CD4-positive, alpha-beta T cell treated with Interleukin-21 for 1 hour (primary cell): ENCODE measurements at places on chromosomes 6 and 20.

DNA sequence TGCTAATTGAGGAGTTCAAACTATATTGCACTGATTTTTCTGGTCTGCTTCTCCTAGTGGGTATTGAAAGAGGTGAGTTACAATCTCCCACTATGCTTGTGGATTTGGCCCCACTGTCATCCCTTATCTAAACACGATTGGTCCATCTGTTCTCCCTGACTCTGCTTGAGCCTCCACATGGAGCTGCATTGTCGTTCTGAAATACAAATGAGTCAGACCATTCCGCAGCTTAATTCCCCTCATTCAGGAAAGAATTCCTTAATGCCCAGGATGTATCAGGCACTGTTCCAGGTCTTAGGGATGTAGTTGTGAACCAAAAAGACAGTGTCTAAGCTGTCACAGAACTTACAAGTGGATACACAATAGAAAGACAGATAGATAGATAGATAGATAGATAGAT, 461.9 kb downstream of the QKI start:
- DNase-seq, result no peak

DNA sequence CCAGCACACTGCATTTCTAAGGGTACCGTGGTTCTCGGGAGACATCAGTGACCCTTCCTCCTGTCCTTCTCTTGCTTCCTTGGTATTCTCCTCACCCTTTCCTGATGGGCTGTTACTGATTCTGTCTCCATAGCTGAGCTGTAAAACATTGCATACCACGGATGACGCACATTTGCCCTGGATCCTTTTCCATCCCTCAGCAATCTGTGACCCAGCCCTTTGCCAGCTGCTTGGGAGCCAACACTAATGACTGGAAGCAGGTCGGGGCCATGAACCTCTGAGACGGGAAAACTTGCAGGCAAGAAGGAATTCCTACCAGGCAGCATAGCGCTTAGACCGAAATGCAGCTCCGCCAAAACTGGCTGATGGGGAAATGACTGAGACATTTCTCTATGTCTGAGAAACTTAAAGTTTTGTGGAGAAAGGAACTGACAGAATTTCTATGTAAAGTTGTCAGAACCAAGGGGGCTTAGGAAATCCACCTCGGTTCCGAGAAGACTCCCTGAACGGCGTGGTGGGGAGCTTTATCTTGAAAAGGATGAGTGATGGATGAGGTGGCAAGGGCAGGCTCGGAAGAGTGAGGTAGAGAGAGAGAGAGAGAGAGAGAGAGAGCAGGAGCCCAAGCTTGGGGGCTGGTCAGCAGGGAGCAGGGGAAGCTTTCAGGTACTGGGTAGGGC, 19.2 kb downstream of the TUBB2B start:
- no peak for DNase-seq

DNA sequence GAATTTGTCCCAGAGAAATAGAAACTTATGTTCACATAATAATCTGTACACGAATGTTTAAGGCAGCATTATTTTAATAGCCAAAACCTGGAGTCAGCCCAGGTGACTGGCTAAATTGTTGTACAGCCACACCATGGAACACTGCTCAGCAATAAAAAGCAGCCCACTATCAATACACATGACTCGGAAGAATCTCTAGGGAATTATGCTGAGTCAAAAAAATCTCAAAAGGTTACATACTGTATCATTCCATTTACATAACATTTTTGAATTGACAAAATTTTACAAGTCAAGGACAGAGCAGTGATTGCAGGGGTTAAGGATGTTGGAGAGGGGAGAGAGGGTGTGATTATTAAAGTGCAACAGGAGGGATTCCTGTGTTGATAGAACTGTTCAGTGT, 163.4 kb downstream of the UBE3D start:
- no peak for DNase-seq

DNA sequence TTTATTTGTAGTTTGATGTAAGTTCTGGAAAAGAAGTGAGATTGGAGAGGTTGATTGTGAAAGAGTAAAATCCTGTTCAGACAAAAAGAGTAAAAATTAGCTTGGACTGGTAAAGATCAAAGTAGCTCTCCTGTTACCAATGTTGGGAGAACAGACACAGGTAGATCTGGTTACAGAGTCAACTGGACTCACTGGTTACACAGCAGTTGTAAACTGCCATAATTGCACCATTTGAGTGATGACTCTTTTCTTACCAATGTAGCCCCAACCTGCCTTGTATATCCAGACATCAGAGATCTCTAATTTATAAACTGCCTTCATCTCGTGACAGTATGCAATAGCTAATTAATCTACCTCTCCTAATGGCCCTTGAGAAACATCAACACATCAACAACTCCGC, 165.6 kb upstream of the PRSS16 start:
- DNase-seq, result no peak

GRCh38 chr6:10315034-10315433, 99.8 kb downstream of the TFAP2A start:
- no peak for DNase-seq

DNA sequence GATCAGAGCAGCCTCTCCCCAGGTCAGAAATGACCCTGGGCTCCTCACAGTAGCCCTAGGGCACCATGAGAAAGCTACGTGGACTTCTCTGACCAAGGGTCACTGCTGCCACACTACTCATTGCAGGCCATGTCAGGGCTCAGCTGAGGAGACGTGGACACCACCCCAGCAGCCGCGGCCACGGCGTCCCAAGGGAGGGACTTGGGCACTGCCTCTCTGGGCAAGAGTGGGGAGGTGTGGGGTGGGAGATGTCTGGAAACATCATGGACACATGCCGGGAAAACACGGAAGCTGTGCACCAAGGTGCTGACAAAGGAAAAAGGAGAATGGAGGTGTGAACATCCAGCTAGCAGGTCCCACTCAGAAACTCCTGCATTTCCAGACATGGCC, 9.0 kb downstream of the GMEB2 start:
- DNase-seq, result no peak

DNA sequence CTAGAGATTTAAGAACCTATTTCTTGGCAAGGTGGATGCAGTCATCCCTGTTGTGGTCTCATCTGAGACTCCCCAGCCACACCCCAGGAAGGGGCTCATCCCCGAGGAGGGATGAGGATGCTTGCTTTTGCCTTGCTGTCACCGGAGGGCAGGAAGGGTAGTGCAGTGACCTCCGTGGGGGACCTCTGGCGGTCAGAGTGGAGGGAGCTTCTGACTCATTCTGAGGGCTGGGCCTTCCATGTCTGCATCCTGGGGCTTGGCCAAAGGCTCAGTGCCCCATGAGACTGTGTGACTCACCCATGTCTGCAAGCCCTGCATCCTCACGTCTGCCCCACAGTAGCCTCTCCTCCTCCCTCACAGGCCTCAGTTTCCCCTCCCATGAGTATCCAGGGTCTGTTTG, 38.7 kb downstream of the UQCC2 start:
- DNase-seq, result no peak

DNA sequence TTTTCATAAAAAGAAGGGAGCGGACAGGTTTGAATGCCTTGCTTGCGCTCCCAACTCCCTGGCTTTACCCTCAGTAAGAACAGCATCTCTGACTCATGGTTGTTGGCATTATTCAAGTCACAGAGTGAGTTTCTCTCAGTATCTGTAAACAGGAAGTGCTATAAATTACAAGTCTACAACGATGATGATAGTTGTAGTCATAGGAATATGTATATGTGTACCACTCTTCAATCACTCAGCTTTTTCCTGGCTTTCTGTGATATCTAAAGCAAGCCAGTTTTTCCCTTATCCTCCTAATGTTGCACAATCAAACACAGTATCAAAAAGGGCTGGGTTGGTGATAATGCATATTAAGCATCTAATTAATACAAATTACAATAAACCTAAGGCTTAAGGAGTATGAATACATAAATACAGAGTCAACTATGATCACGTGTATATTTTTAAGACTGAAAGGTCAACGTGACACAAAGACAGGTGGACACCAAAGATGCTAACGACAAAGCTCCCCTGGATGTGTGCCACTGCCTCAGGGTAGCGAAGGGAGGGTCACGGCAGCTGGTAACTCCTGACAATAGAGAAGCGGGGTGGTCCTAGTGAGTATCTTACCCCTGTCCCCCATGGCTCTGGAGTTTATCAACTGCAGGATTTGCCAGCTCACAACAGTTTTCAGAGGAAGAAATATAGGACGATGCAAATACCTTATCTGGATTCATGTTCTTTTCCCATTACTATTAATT, 202.8 kb downstream of the BTBD9 start:
- no peak for DNase-seq

GRCh38 chr6:5250911-5251310, 9.8 kb downstream of the LYRM4 start:
- DNase-seq, result no peak

- no peak for DNase-seq
These were observed 1.1 kb downstream of the OSBPL2 start for GRCh38 chr20:62239278-62239879.

GRCh38 chr20:34495307-34495706, 20.9 kb upstream of the DYNLRB1 start:
- DNase-seq, result no peak

- peak; percentile 9 for DNase-seq
These were observed 98.3 kb downstream of the CDH26 start for GRCh38 chr20:60056407-60057122.

- DNase-seq, result no peak
These were observed 287.7 kb downstream of the TAF4 start for GRCh38 chr20:61777773-61778494.

DNA sequence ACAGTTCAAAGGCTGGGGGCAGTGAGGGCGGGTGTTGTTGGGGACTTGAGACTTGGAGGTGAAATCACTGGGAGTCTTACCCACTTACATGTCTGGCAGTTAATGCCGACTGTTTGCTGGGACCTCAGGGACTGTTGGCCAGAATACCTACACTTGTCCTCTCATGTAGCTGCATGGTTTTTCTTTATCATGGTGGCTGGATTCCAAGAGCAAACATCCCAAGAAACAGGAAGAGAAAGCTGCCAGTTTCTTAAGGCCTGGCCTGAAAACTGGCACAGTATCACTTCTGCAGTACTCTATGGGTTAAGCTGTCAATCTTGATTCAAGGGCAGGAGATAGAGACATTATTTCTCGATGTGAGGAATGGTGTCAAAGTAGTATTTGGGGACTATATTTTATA, 19.8 kb upstream of the C6orf62 start:
- no peak for DNase-seq

DNA sequence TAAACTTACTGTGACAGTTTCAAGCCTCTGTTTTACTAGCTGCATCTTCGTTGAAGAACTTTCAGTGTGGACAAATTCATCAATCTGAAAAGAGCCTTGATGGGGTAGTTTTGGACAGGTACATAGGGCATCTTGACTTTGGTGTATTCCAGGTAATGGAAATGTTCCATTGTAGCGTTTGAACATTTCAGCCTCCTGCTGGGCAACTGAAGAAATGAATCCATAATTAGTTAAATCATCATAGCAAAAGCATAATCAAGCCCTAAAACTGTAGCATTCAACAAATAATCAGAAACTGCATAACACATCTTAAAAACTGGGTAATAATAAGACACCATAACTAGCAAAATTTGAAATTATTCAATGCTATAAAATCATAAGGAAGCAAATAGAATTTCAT, 86.2 kb downstream of the AHI1 start:
- DNase-seq, result no peak

DNA sequence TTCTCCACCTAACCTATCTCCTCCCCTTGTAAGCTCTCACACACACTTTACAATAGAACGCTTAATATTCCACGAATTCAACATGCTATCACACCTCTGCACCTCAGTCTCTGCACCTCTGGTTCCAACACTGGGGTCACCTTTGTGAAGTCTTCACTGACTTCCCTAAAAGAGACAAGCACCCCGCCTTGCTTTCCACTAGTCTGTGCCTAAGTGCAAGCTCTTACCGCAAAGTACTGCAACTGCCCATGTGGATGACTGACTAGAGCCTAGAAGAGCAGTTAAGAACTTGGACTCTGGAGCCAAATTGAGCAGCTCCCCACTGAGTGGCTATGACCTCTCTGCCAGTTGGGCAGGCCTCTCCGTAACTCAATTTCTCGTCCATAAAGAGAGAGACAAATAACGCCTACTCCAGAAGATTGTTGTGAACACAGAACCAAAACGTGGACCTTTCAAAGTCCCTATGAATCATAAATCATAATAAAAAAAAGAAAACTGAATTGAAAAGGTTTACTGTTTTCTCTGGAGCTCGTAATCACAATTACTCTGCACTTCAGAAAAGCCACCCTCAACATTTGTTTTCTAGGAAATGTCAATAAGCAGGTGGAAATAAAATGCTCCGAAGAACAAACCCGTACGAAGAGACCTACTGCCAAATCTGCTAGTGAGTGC, 1.2 kb downstream of the IFNGR1 start:
- DNase-seq, result peak; percentile 28

DNA sequence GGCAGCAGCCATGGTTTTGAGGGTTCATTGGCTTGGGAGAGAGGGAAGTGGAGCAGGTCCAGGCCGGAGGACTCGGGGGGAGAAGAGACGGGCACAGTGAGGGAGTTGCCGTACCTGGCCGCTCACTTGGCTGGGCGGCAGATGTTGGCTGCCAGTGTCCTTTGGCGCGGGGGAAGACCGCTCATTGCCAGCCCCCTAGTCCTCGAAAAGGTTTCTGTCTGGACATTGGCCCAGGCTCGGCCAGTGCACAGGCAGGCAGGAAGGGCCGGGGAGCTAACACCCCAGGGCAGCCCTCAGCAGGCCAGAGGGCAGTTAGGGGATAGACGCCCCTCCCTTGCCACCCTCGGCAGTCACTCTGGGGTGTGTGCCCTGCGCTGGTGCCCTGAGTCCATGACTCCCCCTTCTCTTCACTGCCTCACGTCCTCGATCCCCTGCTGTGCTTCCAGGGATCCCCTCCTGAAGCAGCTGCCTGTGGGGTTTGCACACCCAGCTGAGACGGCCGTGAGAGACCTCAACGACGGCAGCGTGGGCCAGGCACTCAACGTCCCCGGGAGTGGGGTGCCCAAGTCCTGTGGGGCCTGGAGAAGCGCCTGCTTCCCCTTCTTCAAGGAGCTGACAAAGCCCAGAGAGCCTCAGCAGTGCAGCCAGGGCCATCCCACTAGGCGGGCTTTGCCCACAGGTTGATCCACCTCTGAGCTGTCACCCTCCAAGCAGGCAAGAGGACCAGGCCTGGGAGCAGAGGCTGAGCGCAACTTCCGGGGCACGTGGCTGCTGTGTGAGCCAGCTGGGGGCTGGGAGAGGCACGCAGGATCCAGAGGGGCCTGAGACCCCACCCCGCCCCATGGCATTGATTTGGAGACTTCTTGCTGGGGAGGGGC, 20.4 kb downstream of the RBM38 start:
- no peak for DNase-seq

- DNase-seq, result no peak
These were observed 23.6 kb downstream of the FOXA2 start for GRCh38 chr20:22560817-22561216.

DNA sequence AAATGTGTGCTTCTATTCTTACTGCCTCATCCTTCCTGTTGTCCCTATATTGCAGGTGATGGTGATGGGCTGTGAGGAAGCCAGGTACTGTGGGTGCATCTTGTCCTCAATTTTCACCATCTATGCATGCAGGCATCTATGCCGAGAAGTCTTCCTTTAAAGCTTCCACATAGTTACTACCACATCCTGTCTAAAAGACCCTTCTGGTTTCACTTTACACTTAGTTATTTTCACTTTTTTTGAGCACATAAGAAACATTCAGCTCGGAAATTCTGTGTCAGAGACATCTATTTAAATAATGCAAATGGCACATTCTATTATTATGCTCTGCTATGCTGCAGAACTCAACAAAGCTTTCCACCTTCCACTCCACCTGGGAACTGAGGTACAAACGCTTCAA, 28.2 kb upstream of the FABP7 start:
- peak; percentile 8 for DNase-seq

- no peak for DNase-seq
These were observed 19.2 kb downstream of the BLTP3A start for GRCh38 chr6:34810936-34811632.

- no peak for DNase-seq
These were observed 135.5 kb upstream of the LRFN2 start for GRCh38 chr6:40722553-40723258.

GRCh38 chr20:56595746-56596475, 33.2 kb upstream of the TFAP2C start:
- no peak for DNase-seq
